GM12891 (cell line): ENCODE measurements at places on chromosomes 2 and 18.
A peak's percentile ranks its signal among the peaks of the same experiment; 100 is the strongest.

- DNase-seq: no peak
Measured at GRCh38 chr18:26637324-26637723, 89.0 kb upstream of the KCTD1 start.

GRCh38 chr2:212863185-212863588 lies 288.2 kb downstream of the IKZF2 start:
- no peak for DNase-seq

DNA sequence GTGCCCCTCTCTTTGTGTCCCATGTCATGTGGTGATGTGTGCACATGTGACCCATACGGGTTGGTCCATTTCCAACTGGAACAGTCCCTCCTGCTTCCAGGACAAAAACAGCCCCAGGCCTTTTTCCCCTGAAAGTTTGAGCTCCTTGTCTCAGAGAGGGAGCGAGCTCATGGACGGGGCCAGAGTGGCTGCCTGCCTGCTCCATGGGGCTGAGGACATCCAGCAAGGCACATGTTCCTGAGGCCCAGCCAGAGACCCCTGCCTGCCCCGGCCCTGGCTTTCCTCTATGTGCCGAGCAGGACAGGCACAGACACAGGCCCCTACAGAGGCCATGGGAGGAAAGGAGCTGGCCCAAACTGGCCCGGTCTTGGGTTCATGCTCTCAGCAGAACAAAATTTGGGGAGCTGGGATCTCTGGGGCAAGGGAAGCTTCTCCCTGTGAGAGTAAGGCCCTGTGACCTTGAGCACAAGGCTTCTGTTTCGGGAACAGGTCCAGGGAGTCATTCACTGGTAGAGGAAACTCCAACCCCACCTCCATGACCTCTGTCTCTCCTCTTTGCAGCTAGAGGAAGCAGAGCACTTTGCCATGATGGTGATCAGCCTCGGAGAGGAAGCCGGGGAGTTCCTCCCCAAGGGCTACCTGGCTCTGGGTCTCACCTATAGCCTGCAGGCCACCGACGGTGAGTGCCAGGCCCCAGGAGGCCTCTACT lies 105.8 kb upstream of the MCFD2 start:
- DNase-seq: no peak

DNA sequence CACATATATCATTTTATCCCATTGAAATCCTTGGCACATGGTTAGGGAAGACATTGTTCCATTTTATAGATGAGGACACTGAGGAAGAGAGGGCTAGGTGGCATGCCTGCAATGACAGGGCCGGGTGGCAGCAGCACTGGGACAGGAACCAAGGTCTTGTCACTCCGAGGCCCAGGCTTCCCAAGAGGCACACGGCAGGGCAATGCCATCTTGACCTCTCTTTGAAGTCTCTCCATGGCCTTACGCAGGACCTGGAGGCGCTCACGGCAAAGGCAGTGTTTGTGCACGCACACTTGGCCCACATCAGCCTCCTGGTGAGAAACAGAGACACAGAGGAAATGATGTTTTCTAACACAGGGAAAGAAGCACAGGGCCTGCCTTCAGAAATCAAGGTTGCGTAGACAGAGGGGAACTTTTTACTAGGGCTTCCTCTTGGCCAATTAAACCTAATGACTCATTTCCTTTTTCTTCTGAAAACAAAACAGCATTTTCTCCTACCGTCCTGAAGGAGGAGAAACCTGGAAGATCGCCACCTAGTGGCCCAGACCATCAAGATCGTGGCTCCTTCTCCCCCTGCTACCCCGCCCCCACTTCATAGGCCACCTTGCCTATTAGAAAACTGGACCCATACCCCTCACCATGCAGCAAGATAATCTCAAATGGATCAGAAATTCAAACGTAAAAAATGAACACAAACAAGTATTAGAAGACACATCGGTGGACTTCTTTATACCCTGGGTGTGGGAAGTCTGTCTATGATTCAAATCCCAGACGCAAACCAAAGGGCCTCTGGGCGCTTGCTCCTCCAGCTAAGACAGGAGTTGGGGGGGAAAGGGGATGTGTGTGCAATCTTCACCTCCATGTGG lies 74.6 kb upstream of the SP3 start:
- DNase-seq: peak; percentile 48

DNA sequence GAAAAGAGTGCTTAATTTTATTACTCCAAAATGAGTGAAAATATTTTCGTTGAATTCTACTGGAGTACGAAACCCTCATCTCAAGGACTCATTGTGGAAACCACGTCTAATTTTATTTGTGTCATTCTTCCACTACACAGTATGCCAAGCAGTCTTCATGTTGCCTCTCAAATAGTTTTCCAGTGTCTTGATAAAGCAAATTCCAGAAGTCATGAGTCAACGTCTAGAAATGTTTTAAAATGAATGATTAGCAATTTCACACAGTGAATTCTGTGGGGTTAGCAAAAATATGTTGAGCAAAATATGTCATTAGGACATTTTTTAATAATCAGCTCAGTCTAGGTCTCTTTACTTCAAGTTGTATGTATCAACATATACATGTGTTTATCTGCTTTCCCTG lies 865.5 kb downstream of the DSC3 start:
- DNase-seq: no peak

- DNase-seq: no peak
Measured at GRCh38 chr18:36672437-36673344, 156.1 kb downstream of the TPGS2 start.

- DNase-seq: no peak
Measured at GRCh38 chr18:78675231-78675630, 304.4 kb upstream of the SALL3 start.

- no peak for DNase-seq
Measured at GRCh38 chr2:18605115-18605514, 15.7 kb upstream of the NT5C1B start.

DNA sequence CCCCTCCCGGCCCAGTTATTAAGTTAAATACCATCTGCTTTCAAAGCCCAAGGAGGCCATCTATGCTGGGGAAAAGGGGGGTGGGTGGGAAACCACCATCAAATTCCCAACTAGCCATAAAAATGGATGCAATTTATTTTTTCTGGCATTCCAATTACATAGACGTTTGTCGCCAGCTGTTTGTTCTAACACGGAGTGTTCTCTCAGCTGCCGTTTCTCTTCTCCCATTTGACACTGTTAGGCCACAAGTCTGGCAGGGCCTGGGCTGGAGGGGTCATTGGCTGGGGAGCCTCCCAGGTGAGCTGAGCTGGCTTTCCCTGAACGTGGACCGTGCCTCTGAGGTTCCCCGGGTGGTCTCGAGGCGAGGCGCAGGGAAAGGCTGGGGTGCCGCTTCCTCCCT lies 16.6 kb downstream of the ATOH8 start:
- no peak for DNase-seq

DNA sequence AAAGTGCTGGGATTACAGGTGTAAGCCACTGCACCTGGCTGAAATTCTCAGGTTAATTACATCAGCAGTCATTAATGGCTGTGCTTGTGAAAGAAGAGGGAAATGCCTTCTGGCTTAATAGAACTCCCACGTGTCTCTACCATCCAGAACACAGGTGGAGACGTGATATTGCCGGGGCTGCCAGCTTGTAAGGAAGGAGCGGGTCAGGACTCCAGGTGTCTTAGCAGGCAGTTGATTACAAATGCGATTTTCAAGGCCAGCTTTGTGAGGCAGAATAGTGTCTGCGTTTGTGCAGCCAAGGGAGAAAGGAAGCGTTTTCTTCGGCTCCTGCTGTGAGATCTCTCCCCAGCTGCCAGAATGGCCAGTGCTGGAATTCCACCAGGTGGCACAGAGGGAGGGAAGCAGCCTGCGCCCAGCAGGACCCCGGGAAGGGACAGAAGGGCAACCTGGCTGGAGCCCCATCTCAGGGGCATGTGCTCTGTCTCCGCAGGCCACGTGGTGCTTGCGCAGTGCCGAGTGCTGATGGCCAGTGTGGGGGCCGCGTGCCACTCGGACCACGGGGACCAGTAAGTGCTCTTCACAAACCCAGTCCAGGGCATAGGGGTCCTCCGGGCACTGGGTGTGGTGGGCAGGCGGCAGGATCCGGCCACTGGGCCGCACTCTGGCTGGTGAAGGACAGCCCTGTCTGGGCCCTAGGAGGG lies 3.7 kb upstream of the ESPNL start:
- no peak for DNase-seq

GRCh38 chr2:191790737-191791136 lies 56.2 kb downstream of the CAVIN2 start:
- no peak for DNase-seq

DNA sequence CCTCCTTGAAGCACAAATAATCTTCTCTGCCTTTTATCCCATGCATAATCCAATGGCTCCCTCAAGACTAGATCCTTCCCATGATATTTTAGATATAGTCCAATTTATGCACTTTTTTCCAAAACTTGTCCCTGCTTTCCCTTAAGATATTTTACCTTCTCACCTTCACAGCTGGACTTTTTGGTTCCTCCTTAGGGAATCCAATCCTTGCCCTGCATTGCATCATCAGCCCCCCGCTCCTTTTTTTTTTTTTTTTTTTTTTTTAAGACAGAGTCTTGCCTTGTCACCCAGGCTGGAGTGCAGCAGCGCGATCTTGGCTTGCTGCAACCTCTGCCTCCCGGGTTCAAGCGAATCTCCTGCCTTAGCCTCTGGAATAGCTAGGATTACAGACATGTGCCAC lies 250.6 kb downstream of the DOK6 start:
- DNase-seq: no peak

DNA sequence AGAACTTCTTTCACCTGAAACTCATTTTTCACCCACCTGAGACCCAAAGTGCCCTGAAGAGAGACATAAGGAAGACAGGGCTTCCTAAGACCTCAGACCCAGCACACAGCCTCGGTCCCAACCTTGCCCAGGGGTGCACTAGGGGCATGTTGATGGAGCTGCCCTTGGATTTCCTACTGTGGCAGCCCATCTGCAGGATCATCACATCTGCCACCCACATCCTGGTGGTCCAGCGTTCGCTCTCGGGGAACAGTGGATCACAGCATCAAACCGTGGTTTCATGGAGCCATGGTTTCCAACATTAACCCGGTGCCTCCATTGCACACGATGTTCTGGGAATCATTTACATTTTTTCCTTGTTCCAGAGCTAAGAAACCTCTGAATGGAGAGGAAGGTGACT lies 186.4 kb downstream of the TFCP2L1 start:
- no peak for DNase-seq

DNA sequence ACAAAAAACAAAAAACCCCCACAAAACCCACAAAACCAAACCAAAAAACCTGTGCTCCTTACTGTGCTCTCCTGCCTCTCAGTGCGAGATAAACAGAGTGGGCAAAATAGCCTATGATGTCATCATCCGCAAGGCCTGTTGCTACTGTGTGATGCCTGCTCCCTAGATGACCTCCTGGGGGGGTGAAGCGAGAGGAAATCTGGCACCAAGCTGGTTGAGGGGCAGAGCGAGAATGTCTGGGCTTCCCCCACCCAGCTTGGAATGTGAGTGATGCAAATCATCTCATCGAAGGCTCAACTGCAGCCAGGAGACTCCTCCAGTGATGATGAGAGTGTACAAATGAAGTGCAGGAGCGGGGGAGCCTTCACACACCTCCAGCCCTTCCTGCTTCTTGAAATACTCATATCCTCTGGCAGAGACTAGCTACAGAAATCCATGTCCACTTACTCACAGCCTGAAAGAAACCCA lies 57.7 kb upstream of the MAP4K3 start:
- no peak for DNase-seq

DNA sequence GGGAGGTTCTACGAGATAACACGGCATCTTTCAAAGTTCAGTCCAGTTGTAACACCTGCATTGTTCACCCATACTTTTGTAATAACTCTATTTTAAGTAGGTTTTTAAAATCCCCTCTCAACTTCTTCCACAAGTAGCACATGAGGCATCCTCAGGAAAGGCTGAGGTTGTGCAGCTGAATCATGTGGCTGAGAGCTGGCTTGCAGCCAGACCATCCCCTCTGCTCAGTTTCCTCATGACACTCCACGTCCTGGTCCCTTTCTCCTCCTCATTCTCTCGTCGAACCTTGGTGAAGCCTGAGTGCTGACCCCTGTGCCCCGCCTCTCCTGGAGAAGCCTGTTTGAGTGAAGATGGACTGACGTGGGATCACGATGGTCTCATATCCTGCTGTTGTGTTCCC lies 42.5 kb downstream of the POU3F3 start:
- no peak for DNase-seq

GRCh38 chr2:43877782-43878464 lies 39.2 kb downstream of the ABCG8 start:
- peak; percentile 63 for DNase-seq

- DNase-seq: no peak
Measured at GRCh38 chr2:235324324-235324723, 169.5 kb upstream of the AGAP1 start.

GRCh38 chr18:9731380-9731779 lies 23.3 kb downstream of the RAB31 start:
- no peak for DNase-seq

DNA sequence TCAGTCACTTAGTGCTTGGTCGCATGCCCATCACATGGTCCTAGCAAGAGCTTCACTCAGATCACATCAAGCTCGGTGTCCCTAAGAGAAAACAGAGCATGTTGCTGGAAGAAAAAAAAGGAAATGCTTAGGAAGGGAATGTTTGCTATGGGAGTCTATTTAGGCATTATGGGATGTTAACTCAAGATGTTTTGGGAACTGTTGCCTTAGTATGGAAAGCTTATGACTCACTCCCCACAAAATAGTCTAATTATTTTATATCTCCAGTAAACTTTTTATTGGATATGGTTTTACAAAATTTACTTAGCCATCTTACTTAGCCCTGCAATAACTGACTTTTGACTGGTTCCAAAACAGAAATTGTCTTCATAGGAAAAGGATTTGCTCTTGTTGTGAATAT lies 439.5 kb upstream of the ZEB2 start:
- DNase-seq: no peak

- peak; percentile 12 for DNase-seq
Measured at GRCh38 chr2:160492401-160493226, 993 bp downstream of the RBMS1 start.

- no peak for DNase-seq
Measured at GRCh38 chr2:171688129-171688465, 828 bp downstream of the DYNC1I2 start.

DNA sequence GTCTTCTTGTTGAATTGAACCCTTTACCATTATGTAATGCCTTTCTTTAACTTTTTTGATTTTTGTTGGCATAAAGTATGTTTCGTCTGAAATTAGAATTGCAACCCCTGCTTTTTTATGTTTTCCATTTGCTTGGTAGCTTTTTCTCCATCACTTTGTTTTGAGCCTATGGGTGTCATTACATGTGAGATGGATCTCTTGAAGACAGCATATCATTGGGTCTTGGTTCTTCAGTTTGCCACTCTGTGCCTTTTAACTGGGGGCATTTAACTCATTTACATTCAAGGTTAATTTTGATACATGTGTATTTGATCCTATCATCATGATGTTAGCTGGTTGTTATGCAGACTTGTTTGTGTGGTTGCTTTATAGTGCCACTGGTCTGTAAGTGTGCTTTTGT lies 489.4 kb upstream of the TNP1 start:
- no peak for DNase-seq

- no peak for DNase-seq
Measured at GRCh38 chr2:205908212-205909183, 177.5 kb downstream of the INO80D start.

DNA sequence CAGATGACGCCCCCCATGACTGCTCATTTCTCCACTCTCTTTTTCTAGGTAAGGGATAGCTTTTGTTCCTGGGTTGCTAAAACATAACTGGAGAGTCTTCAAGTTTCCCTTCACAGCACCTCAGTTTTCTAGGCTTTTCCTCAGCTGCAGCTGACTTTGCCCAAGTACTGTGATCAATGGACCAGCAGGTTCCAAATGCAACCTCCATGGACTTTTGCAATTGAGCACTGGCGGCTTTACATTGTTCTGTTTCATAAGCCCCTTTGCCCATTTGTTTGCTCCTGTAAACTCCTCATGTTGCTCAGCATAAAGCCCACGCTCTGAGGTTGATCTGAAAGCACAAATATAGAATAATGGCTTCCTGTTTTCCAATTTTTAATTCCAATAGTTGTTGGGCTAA lies 291.6 kb downstream of the IRS1 start:
- no peak for DNase-seq
